ENCODE measurements at places on chromosomes 12 and 14.

DNA sequence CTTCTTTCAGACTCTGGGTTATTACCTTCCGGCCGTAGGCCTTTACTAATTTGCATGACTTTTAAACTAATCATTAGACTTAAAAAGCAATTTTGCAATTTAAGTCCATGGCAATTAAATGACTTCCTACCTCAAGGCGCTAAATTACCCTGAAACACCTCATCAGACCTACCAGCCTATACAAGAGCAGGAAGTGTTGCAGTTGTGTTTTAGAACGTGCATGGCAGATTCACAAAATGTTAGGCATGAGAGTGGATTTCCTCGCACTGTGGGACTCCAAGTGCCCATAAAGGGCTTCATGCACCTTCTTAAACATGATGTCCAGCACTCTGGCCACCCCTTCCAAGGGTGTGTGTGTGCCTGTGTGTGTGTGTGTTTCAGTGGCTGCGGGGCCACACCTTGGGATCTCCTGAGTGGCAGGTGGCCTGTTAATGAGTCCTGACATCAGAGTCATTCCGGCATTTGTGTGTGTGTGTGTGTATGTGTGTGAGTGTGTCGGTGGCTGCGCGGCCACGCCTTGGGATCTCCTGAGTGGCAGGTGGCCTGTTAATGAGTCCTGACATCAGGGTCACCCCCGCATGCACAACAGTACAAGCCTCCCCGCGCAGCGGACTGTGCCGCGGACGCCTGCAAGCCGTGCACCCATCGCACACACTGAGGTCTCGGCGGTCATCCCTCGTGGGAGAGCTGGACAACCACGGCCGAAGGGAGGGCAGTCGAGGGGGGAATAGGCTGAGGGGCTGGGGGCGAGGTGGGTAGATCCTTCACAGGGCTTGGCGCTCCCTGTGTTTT, 900 bp downstream of the C2CD5 start:
- no peak for DNase-seq

- DNase-seq: no peak
Measured at GRCh38 chr12:2936301-2936700, 22.9 kb upstream of the TEAD4 start.

GRCh38 chr14:31556191-31556590, 5.0 kb upstream of the NUBPL start:
- DNase-seq: no peak

- peak; percentile 48 for DNase-seq
Measured at GRCh38 chr14:94423453-94424056, 29.0 kb downstream of the SERPINA11 start.

GRCh38 chr12:66002812-66003211, 127.7 kb downstream of the LLPH start:
- no peak for DNase-seq

- no peak for DNase-seq
Measured at GRCh38 chr14:96497586-96497985, 4.6 kb upstream of the PAPOLA start.

GRCh38 chr12:2378835-2379330, 326.1 kb downstream of the CACNA1C start:
- no peak for DNase-seq

- no peak for DNase-seq
Measured at GRCh38 chr12:122366685-122367475, 55.6 kb downstream of the CLIP1 start.

- DNase-seq: no peak
Measured at GRCh38 chr14:44428231-44428945, 78.7 kb downstream of the FSCB start.

DNA sequence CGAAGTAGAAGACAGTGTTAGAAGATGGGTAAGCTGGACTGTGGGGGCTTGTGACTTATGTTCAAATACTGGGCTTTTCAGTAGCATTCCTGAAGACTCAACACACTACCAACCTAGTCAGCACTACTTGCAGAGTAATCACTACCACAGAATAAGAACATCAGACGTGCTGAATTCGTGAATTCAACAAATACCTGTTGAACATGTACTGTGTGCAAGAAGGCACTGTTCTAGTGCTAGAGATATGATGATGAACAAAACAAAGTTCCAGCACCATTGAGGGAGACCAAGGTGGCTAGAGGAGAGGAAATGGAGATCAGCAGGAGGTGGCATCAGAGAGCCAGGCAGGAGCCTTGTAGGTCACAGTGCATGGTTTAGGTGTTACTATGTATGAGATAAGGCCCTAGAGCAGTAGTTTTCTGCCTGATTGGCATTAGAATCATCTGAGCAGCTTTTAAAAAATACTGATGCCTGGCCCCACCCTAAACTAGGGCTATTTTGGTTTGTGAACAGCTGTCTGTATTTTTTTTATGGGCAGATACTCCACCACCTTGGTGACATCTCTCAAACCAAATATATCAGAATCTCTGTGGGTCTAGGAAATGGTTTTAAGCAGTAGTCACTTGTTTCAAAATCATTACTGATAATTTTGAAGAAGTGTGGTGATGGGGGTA, 26.8 kb downstream of the FERMT2 start:
- DNase-seq: no peak

DNA sequence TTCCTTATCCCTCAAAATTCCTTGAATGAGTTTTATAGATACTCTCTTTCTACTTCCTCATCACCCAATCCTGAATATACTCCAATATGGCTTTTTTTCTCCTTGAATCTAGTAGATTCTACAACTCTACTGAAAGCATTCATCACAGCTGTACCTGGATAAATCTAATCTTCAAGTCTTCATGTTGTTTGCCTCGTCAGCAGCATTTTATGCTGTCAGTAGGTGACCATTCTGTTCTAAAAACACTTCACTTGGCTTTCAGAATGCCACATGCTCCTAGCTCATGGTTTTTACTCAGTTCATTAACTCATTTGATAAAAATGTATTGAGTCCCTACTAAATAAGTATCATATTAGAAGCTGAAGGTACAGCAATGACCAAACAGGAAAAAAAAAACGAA, 113.3 kb downstream of the NOVA1 start:
- DNase-seq: no peak

DNA sequence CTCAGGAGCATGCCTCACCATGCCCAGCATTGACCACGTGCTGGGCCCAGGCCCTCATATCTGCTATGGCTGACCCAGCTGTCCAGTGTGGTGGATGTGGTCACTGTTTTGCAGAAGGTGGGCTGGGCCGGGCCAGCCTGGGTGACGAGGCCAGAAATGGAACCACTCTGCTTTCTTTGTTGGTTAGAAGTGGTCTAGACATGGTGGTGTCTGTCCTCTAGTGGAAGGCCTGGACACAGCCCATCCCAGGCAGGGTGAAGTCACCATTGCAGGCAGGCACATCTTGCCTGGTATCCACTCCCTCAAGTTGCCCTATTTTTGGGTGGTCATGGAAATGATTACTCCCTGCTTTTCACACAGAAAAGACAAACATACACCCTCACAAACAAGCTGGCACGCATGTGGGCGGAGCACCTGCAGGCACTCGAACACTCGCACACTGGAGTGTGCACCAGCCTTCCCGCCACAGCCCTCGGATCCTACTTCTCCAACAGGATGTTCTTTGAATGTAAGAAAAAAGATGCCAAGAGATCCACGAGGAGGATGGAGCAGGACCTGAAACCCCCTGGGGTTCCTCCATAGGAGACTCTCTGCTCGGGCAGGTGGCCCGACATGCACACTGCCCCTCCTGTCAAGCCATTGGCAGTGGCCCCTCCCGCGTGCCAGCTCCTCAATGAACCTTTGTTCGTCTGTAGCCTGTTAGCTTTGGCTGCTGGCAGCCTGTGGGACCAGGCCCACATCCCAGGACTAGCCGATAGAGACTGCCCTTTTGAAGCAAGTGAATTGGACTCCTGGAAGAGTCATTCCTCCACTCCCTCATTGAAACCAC, 38.4 kb downstream of the MLXIP start:
- no peak for DNase-seq

DNA sequence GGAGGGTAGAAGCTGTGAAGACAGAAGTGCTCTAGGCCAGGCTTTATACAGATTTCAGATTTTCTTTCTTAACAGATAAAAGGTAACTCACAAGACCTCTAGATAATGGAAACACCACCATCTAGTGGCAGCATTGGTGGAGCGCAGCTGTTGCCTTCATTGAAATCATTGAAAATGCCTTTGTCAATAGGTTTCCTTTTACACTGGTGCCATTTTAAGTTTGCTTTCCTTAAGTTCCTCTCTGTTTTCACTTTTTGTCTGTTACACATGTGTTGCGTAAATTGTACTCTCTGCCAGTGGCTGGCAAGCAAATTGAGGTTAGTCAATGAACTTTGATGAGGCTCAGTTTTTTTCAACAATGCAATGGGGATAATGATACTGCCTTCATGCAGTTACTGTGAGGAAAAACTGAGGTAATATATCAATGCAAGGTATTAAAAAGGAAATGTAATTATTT, 31.1 kb downstream of the ALDH1L2 start:
- peak; percentile 79 for DNase-seq

DNA sequence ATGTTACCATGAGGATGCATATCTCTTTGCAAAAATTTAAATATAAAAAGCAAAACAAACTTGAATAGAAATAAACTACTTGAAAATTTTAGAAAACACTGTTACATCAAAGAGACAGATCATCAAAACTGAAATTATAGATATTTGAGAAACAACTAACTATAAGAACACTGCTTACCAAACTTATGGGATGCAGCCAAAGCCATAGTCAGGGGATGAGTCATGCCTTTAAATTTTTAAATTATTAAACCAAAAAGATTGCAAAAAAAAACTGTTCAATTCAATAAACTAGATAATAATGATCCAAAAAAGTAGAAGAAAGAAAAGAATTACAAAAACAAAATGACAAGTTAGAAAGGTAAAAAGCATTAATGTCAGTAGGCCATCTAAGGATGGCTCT, 7.5 kb downstream of the BDKRB2 start:
- no peak for DNase-seq

- peak; percentile 19 for DNase-seq
Measured at GRCh38 chr14:83470466-83470865, 1936.8 kb upstream of the SEL1L start.

GRCh38 chr12:39824505-39825212, 205.1 kb upstream of the ABCD2 start:
- no peak for DNase-seq

DNA sequence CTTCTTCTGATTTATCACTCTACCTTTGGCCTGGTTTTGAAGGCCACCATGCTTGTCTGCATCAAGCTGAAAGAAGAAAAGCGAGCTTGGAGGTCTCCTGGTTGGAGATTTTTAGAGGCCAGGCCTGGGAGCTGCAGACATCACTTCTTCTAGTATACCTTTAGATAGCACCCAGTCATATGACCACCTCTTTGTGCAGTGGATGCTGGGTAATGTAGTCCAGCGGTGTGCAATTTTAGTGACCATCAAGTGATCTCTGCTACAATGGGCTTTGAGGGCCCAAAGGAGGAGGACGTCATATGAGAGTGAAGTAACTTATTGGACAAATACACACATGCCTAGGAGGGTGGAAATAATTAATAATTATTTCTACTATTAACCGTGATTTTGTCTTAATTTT, 15.2 kb upstream of the WNT5B start:
- DNase-seq: no peak

- no peak for DNase-seq
Measured at GRCh38 chr14:89444516-89445125, 27.6 kb upstream of the FOXN3 start.

DNA sequence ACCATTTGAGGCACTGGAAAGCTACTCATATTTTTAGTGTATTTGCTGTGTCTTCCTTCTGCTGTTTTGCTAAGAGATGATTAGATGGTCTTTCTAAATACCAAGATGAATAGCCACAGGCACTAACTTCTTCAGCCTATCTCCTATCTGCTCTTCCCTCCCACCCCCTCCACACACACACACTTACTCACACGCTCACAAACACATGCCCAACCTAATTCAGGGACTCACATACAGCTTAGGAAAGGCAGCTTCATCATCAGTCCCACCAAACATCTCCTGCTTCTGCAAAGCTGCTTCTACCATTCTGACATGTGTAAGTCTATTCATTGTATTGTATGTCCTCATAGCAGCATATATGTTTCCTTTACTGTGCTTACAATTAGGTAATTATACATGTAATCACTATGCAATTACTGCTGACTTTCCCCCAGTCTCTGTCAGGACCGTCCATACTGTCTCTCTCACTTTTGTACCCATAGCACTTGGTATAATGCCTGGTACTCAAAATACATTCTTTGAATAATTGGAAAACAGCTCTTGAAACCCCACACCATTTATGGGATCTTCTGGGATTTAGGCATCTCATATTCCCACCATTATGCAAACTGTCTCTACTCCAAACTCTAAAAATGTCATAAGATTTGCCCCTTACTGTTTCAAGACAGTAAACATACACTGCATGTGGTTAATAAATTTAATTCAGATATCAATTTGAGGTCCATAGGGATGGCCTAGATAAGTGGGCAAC, 83.3 kb upstream of the HIF1A start:
- DNase-seq: no peak

GRCh38 chr14:74932401-74932901, 9.4 kb upstream of the RPS6KL1 start:
- DNase-seq: peak; percentile 85

DNA sequence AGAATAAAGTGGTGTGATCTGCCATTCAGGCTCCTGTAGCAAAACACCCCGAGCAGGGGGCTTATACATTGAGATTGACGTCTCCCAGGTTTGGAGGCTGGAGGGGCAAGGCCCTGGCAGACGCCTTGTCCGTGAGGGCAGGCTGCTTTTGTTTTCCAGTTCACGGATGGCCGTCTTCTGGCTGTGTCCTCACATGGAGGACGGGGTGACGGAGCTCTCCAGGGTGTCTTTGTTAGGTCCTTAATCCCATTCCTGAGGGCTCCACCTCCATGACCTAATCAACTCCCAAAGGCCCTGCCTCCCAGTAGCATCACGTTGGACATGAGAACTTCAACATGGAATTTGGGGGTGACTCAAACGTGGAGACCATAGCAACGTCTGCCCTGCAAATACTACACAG, 147.7 kb downstream of the KIF26A start:
- DNase-seq: no peak

- DNase-seq: no peak
Measured at GRCh38 chr14:69808919-69809808, 12.1 kb upstream of the SLC10A1 start.

- DNase-seq: no peak
Measured at GRCh38 chr12:22627371-22627770, 2.4 kb downstream of the ETNK1 start.

GRCh38 chr14:29222671-29223268, 456.2 kb downstream of the FOXG1 start:
- peak; percentile 31 for DNase-seq

Measured in right hindlimb (tissue), 1 donor.